HuH-7.5 (cell line): ENCODE measurements at places on chromosomes 11 and 22.

DNA sequence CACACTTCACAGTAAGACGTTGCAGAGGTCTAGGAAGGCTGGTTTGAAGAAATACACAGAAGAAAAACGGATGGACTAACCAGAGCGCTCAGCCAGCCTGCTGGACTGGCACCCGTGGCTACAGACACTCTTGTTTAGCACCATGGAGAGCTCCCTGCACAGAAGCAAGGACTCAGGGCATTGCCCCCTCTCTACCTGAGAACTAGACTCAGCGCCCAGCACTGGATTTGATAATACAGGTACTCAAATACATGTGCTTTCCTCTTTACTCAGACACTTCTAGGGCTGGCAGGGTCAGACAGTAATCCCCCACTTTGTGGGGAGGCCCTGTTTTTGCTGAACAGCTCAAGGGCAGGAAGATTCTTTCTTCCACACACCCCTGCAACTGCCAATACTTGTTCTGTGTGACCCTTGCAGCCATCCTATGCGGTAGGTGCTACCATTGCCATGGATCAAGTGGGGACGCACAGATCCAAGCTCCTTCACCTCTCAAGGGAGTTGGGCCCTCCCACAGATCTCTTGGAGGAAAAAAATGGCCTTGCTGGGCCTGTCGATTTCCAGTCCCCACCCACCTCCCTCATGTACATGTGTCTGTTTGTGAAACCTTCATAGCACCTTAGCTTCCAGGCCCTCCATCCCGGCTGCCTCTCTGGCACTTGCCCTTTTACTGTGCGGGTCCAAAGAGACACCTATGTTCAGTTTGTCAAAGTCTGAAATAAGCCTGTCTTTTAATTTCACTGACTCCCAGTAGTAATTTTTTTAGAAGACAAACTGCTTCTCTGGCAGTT lies 5.1 kb upstream of the P2RX6 start:
- no peak for DNase-seq

- no peak for DNase-seq
These were observed 90.9 kb downstream of the MICAL2 start for GRCh38 chr11:12200991-12201985.

GRCh38 chr11:128965485-128965884 lies 22.8 kb upstream of the TP53AIP1 start:
- DNase-seq, result no peak

DNA sequence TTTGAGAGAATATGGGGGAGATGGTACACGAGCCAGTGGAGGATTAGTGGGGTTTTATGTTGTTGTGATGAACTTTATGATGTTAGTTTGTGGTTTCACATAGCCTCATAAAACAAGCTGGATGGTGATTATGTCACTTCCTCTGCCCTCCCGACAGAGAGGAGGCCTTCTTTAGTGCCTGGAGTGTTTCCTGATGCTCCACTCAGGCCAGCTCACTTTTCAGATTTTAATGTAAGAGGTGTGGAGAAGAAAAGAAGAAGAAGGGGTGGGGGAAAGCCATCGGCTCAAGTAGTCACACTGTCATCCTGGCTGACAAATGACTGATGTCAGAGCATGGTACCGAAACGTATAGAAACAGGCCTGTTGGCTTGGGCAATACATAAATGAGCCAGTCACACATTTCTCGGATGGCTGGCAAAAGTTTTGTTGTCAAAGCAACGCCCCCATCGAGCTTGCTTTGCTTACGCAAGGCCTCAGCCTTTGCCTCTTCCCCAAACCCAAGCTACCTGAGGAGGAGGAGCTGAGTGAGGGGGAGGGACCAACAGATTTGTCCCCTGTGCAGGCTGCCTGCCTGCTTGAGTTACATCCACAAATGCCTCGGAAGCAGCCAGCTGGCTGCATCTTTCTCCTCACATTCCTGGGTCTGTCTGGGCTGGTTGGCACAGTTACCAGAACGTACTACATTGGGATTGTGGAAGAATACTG lies at the start of gene HEPHL1:
HEPHL1 (plus strand) TSS at position 578 of the 705 bp plus-strand sequence; CDS start at position 593, 15 bp downstream.
- no peak for DNase-seq

DNA sequence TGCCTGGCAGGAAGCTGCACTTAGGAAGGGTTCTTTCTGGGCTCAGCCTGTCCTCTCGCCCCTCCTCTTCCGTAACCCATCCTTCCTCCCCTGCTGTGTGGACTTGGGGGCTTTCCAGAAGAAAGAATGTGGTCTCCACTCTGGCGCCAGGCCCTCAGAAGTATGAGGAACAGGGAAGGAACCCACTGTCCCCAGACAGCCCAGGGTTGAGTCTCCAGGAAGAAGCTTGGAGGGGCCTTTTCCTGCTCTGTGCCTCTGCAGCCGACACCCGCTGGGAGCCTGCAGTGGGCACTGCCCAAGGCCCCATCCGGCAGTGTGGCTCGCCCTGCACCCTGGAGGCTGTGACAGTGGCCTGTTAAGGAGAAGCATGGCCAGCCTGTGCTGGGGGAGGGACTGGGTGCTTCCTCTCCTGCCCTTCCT lies 112.6 kb downstream of the ST3GAL4 start:
- DNase-seq, result no peak

GRCh38 chr11:22190827-22191463 lies 1.9 kb upstream of the ANO5 start:
- no peak for DNase-seq

DNA sequence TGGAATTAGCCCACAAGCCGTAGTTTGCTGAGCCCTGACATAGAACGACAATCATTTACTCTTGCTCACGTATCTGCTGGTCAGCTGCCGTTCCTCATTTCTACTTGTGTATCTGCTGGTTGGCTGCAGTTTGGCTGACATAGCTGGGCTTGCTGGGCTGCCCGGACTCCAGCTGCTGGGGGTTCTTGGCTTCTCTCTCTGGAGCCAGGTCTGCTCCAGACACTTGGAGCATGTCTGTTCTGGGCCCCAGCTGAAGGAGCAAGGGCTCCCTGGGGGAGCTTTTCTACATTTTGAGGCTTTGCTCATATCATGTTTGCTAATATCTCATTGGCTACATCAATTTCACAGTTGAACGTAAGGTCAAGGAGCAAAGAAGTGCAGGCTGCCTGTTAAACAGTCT lies 47.3 kb downstream of the PRDM11 start:
- no peak for DNase-seq

- DNase-seq, result no peak
These were observed 23.8 kb downstream of the CD82 start for GRCh38 chr11:44589301-44589700.

- no peak for DNase-seq
These were observed 257.4 kb upstream of the LRRC4C start for GRCh38 chr11:41716862-41717261.

DNA sequence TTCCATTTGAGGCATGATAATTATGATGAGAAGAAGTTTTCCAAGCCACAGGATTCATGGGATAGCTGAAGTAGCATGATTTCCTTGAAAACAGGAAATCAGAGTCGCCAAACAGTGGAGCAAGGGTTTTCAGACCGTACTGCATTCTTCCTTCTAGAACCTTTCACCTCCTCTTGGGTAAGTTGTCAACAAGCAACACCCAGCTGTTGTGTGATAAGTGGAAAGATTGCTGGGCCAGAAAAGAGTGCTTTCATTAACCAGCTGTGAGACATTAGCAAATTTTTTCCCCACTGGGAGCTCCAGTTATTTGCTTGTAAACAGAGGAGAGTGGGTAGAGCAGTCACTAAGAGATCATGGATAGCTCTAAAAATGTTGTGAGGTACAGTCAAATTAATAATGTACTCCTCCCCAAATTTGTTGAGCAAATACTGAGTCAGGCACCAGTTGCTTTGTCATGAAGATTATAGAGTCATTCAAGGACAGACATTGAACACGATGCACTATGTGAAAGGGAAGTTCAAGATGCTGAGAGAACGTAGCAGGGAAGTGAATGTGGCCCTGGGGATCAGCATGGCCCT lies 11.7 kb upstream of the MPEG1 start:
- DNase-seq, result no peak
